Hematopoietic multipotent progenitor cell treated with erythropoietin and hydrocortisone succinate and interleukin-3 and kit ligand, for 6 days (in vitro differentiated cells): ENCODE measurements at places on chromosomes 5 and 9.

- no peak for DNase-seq
These were observed 25.7 kb downstream of the TRIO start for GRCh38 chr5:14168793-14169262.

- peak; percentile 91 for DNase-seq
These were observed 15.7 kb downstream of the PNPLA7 start for GRCh38 chr9:137534256-137535119.

- DNase-seq = no peak
These were observed 22.9 kb downstream of the PROP1 start for GRCh38 chr5:177973066-177973635.

DNA sequence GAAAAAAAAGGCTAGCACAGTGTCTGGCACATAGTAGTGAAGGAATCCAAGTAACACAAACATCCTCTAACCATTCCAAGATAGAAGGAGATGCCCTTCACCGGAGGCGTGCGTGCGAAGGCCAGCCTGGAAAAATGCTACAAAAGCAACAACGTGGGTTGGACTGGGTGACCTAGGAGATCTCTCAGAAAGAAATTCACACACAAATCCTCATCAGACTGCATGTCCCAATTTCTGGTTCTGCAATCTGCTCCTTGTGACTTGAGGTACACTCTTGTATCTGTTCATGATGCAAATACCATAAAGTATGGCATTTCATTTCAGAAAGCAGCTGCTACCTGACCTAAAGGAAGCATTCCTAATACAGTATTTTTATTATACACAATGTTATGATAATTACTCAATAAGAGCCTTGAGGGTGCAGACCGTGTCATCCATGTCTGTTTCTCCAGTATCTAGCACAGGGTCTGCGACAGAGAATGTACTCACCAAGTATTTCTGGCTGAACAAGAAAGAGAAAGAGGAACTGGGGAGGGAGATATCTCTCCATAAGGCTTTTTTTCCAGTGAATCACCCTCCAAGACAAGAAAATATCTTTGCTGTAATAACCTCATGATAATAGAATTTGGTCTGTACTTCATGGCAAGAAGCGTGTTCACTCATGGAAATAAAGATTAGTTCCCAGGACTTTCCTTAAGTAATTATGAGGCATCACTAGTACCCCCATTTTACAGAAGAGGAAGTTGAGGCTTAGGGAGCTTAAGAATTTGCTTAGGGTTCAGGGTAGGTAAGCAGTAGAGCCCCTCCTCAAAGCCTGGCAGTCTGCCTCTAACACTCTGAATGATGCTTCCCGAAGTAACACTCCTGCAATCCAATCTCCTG, 138.3 kb downstream of the CDK5RAP2 start:
- DNase-seq = no peak

DNA sequence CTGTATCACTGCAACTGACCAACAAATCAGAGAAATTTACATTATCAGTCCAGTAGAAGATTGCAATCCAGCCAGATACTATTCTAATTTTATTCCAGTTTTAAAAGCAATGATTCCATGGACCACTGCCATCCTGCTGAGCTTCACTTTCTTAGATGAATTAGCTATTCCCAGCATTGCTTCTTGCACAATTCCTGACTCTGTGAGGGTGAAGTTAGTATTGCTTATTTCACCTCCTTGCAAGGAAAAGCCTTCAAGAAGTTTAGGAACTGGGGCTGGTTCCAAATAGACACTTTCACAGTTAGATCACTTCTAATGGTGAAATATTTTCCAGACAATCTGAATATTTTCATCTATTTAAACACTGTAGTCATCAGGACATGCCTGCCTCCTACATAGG, 338.6 kb upstream of the TNC start:
- DNase-seq = no peak

GRCh38 chr9:89935115-89935514, 330.3 kb downstream of the GADD45G start:
- no peak for DNase-seq

DNA sequence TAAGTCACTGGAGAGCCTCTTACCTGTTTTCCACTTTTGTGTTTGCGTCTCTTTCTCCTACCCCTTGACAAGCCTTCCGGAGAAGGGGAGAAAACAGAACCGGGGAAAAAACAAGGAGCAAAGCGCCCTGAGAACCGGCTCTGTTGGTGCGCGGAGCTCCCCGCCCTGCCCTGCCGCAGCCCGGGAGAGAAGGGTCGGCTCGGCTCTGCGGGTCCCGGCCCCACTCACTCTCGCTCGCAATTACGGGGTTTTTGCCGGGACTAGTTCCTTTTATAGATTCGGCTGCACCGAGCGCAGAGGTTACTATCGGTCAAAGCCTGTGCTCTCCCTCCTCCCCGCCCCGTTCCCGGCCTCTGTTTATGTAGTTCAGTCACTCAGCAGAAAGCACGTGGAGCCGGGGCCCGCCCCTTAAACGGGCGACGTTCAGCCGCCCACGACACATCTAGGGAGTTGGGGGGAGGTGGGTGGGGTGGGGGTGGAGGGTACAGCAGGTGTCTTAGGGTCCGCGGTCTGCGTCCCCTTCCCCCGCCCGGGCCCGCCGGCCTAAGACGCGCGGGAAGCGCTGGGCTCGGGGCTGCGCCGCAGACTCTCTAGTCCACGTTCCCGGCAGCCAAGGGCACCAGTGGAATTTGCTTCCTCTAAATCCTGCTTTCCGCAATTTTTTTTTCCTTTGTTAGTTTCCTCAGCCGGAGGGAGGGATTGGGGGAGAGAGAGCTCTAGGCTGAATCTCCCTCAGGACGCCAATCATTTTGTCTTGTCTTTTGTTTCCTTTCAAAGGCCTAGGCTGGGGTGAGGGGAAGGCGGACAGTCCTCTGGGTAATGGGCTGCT, at the start of gene ABCA1:
Gene ABCA1, minus strand, starts transcription at position 244 of the 829 bp plus-strand sequence. CDS start 24,476 bp downstream, outside the sequence.
- DNase-seq = peak; percentile 88

GRCh38 chr5:102795526-102795925, 40.4 kb downstream of the PAM start:
- DNase-seq = no peak

GRCh38 chr9:35619800-35620158, 1.6 kb upstream of the CD72 start:
- DNase-seq = no peak

GRCh38 chr9:35519692-35520363, 29.9 kb downstream of the RUSC2 start:
- DNase-seq = peak; percentile 39
